MCF 10A (cell line): ENCODE measurements at places on chromosomes 7 and 10. TPM values are rescaled to one million over a fixed set of nuclear protein-coding genes. Genes with fewer than 3 reads are reported as not detected.

GARIN1A gene
- total RNA-seq, result 2.3 and 5.9 TPM in 2 replicates

CPEB3 gene
- 2.8 and 4.2 TPM in 2 replicates for total RNA-seq

GPR26 gene
- not detected in 2 replicates for total RNA-seq

FAM53B gene
- total RNA-seq, result 12.9 and 14.9 TPM in 2 replicates

TSPAN12 gene
- total RNA-seq, result not detected in 2 replicates

PRKAR2B gene
- total RNA-seq, result 0.15 TPM in 1 of 2 replicates, not detected in the other

TRIM74 gene
- 0.26 and 1.0 TPM in 2 replicates for total RNA-seq

FANK1 gene
- 1.8 and 2.5 TPM in 2 replicates for total RNA-seq

CFAP70 gene
- total RNA-seq, result 1.5 and 2.9 TPM in 2 replicates

GFRA1 gene
- total RNA-seq, result not detected in 2 replicates

IFIT1B gene
- not detected in 2 replicates for total RNA-seq

TMEM178B gene
- total RNA-seq, result 0.02 TPM in 1 of 2 replicates, not detected in the other

MYOF gene
- total RNA-seq, result 167 and 181 TPM in 2 replicates
